ENCODE measurements at places on chromosomes 11 and 22.

GRCh38 chr11:130763087-130763980 lies 152.9 kb downstream of the SNX19 start:
- DNase-seq: no peak

GRCh38 chr11:15629690-15630321 lies 515.1 kb downstream of the INSC start:
- no peak for DNase-seq

- no peak for DNase-seq
These were observed 22.2 kb downstream of the PTPRJ start for GRCh38 chr11:48002561-48002960.

DNA sequence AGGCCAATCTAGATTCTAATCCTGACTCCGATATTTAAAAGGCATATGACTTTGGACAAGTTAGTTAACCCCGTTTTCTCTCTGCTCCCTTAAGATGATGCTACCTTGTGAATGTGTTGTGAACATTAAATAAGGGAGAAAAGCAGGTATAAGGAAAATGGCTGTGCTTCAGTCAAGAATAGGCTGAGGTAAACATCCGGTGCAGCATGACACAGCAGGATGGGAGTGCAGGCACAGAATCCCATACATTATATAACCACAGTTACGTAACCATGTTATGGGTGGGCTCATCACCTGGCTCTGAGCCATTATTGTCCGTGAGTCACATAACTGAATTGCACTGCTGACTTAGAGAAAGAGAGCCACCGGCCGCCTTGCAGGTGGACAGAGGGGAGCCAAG lies 382.2 kb upstream of the ANO5 start:
- no peak for DNase-seq

DNA sequence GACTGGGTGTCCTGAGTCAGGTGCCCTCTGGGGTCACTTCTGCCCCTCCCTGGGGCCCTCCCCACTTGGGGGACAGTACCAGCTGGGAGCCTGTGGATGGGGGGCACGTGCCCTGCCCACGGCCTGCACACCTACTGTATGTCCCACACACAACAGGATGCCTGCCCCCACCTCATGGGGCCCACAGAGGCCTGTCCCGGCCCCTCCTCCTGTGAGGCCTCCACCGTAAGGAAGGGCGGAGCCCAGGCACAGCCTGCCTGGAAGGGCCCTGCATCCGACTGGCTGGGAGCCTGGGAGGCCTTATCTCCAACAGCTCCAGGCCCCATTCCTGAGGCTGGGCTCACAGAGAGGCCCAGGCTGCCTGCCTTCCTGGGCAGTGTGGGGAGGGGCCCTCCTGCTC lies 47.8 kb downstream of the BRSK2 start:
- no peak for DNase-seq

- DNase-seq: no peak
These were observed 242.1 kb downstream of the LUZP2 start for GRCh38 chr11:24738972-24739371.

GRCh38 chr22:50694766-50695420 lies 22.3 kb downstream of the SHANK3 start:
- DNase-seq: no peak

- DNase-seq: no peak
These were observed 50.4 kb downstream of the DENND5A start for GRCh38 chr11:9214765-9215164.

DNA sequence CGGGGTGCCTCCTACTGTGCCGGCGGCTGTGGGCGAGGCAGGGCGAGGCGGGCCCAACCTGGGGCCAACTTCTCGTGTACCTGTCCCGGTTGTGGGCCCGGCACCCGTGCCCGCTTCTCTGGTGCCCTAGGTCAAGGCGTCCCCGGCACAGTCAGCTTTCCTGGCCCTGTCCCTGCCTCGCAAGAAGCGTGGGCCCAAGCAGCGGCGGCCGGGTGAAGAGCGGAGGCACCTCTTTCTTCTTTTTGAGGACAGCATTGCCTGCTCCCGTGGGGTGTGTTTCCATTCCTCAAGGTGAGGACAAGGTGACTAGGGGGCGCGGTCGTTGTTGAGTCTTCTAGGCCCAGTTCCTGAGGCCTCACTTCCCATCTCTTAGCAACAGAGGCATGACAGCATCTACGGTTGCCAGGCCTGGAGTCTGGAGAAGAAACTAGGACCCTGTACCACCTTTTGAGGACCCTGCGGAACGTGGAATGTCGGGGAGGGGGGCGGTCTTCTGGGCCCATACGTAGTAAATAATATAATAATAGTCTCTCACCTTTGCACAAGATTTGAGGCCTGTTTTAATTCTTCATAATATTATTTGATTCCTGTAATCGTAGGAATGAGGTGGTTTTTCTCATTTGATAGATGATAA lies 418 bp downstream of the ACO2 start:
- no peak for DNase-seq

DNA sequence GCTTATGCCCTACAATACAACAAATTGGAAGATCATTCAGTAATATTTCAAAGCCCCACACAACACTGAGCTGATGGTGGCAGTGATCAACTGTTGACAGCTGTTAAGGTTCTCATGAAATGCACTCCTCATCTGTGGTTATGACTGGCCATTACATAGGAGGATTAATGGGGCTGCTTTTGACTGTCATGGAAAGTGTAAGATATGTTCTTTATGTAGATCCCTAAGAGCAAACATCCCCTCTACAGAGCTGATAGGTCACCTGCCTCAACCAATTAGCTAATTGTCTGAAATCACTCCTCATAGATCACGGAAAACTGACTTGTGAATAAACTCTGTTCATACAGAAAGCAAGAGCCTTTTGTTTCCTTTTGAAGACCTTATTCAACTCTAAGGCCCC lies 78.1 kb downstream of the GAB2 start:
- DNase-seq: no peak

DNA sequence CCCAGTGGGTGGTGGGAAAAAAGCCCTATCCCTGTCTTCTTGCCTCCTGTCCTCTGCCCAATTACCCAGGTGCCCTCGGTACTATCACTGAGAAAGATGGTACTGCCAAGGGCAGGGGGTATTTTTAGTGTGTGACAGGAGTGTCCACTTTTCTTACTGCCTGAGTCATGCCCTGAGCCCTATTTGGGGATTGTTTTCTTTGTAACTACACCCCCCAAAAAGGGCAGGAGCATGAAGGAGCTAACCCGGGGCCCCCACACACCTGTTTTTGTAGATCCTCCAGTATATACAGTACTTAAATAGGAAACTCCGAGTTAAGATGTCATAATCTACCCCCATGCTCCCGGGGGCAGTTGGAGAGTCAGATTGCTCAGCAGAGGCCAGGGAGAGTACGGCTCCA lies 3.8 kb downstream of the SMTNL1 start:
- DNase-seq: no peak

DNA sequence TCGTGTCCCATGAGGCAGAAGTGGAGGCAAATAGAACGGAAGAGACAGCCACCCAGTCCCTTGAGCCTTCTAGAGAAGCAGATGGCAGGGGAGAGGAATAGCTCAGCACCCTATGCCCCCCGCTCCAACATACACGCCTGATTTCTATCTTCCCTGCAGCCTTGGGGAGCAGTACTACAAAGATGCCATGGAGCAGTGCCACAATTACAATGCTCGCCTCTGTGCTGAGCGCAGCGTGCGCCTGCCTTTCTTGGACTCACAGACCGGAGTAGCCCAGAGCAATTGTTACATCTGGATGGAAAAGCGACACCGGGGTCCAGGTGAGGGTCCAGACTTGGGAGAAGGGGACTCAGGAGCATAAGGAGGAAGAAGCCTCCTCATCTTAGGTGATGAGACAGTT lies 6.6 kb downstream of the DPF2 start:
- DNase-seq: no peak

DNA sequence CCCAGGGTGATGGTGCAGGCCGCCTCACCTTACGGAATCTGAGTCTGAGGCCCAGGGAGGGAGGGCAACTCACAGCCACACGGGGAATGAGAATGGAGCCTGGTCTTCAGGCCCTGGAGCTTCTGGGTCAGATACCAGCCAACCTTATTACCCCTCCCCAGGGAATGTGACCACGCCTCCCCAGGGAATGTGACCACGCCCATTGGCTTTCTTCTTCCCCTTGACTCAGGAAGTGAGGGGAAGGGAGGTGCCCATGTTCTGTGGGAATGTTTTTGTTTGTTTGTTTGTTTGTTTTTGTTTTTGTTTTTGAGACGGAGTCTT lies 57.5 kb upstream of the RBFOX2 start:
- no peak for DNase-seq

GRCh38 chr11:30635401-30635989 lies 49.3 kb upstream of the MPPED2 start:
- DNase-seq: no peak

DNA sequence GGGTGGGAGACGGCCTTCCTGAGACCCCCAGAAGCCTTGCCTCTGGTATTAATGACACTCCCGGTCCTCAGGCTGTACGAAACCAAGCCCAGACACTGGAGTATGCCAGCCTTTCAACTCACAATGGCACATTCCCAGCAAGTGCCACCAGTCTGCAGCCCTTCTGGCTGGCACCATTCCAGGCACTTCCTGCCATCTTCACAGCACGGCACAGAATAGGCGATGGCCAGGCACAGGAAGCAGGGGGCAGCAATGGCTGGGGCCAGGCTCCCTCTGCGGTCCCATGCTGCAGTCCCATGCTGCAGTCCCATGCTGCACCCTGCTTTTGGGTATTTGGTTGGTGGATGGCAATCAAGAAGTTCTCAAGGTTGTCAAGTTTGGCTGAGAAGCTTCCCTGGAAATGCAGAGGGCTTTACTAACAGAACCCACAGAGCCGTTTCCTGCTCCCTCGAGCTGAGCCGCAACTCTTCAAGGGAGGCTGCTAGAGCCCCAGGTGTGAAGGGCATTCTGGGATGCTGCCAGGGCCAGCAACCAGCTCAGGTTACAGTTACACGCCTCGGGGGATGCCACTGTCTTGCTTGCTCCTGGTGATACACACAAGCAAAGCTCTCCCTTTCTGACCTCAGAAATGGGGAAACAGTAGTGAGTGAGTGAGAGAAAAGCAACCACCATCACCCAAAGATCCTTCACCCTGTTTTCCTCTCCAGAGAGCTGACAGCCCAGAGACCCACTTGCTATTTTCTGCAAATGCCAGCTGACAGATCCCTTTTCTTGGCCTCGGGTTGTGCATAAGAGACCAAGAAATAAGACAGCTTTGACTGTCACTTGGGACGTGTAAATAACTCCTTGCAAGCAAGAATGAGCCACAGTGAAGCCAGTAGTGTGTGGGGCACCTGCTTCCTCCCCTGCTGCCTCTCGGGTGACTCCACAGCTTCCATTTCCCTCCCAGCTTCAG lies 23.9 kb downstream of the LRFN4 start:
- no peak for DNase-seq

DNA sequence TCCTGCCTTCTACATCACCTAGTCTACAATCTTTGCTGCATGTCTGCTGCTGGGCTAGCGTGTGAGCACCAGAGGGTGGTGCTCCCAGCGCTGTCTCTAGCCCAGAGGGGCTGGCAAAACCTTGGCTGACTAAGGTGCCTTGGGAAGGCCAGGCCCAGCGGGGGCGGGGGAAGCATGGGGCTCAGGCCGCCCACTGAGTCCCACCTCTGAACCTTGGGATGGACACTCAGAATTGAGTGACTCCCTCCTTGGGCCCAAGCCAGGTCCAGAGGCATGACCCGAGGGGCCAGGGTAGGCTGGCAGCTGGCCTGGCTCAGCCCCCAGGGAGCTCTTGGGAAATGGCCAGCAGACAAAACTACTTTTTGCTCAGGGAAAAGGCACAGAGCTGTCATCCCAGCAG lies 7.6 kb upstream of the GAL3ST1 start:
- no peak for DNase-seq

- no peak for DNase-seq
These were observed 2.2 kb downstream of the SLC35F2 start for GRCh38 chr11:107856180-107856980.

DNA sequence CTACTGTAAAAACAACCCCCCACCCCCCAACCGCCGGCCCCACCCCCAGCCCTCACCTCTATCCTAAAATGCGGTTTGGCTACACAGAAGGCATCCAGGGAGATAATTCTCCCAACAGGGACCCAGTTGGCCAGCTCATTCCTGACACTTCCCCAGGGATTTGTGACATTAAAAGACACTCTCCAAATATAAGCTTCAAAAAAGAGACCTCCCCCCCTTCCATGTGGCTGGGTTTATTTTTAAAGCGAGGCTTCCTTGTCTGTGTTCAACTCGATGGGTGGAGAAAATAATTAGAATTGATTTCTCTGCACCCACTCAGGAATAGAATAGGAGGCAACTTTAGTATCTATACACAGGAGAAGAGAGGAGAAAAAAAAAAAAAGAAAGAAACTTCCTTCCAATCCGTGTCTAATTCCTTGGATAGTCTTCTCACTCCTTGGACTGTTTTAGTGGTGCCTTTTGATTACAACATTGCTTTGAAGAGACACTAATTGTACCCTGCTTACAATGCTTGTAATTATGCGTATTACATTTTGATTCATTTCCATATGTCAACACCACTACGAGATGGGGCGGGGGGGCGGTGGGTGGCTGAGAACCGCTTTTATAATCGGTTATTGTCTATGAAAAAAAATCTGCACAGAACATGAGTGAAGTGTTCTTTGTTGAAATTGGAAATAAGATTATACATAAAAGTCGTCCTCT lies 500.4 kb downstream of the MIAT start:
- no peak for DNase-seq

- no peak for DNase-seq
These were observed 134.6 kb downstream of the PGR start for GRCh38 chr11:100994966-100995365.

- no peak for DNase-seq
These were observed 339.1 kb upstream of the API5 start for GRCh38 chr11:42972741-42973140.

DNA sequence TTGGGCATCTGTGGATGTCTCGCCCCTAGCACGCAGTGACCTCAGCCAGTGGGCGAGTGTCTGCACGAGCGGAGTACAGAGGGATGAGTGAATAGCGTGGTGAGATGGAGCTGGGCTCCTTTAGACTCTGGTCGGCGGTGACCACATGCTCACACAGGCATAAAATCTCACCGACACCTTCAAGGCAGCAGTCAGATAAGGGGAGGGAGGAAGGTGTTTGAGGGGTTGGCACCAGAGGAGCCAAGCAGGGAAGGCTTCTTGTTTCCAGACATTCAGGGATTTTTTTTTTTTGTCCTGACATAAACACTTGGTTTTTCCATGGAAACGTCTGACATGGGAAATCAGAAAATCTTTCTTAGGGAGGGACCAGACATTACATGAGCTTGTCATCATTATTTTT lies 35.8 kb downstream of the GRIK4 start:
- DNase-seq: no peak

DNA sequence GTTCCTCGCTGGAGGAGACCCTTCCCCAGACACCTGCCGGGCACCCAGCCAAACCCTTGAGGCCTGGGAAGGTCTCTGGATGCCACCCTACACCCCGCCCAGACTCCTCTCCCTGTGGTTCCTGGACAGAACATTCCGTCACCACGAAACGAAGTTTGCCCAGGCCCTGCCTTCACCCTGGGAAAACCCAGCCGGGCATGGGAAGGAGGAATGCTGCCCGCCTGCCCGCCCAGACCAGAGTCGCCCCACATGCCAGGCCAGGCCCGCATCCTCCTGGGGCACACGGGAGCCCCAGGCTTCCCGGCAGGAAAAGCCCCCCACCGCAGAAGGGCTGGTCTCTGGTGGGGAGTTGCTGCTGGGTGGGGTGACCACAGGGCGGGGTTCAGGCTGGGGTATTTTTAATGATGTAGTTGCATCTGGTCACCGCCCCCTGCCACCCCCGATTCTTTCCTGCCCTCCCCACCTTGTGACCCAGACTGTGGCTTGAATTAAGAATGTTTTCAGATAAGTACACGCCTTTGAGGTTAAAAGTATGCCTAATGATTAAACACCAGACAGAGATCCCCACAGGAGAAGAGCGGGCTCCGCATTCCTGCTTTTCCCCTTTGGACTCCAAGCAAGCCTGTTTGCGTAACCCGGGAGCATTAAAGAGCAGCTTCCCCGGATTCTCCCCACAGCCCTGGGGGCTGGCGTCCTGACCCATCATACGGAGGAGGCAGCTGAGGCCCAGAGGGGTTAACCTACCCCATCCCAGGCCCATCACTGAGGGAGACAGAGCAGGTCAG lies 44.6 kb upstream of the PPARA start:
- DNase-seq: no peak
